ENCODE measurements at places on chromosomes 1 and 21.

DNA sequence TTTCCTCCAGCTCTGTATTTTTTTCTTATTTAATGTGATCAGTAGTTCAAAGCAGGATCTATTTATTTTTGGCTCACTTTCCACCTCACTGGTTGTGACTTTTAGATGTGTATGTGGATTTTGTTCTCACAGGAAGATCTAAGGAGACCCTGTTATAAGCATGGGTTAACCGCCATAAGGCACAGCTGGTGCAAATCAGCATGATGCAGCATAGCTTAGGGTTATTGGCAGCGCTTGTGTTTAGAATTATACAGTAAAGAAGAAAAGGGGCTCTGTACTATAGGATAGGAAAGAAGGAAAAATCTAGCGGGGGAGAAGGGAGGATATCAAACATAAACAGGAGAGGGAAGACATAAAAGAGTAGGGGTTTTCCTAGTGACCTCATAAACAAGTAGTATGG is 26.9 kb upstream of the RGL1 start:
- no peak for DNase-seq

DNA sequence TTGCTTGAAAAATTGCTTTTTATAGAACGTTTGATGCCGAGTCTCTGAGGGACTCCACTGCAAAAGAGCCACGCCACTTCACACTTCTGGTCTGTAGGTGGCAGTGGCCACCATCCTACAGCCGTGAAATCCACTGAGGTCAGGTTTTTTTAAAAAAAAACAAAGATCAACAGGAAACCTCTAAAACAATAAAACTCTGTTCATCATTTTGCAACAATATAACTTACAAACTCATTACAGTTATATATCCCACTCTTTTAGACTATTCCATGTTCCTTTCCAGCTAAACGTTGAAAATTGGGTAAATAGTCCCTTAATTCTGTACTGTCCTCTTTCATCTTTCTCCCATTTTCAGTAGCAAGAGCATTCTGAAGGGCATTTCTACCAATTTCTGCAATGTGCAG is 64.6 kb upstream of the FMN2 start:
- DNase-seq = peak; percentile 71

GRCh38 chr1:65235867-65236805 is 73.2 kb upstream of the DNAJC6 start:
- no peak for DNase-seq

GRCh38 chr1:47533793-47534328 is 96.0 kb downstream of the FOXD2 start:
- DNase-seq = no peak

GRCh38 chr1:95742591-95743089 is 508.6 kb downstream of the RWDD3 start:
- peak; percentile 4 for DNase-seq

DNA sequence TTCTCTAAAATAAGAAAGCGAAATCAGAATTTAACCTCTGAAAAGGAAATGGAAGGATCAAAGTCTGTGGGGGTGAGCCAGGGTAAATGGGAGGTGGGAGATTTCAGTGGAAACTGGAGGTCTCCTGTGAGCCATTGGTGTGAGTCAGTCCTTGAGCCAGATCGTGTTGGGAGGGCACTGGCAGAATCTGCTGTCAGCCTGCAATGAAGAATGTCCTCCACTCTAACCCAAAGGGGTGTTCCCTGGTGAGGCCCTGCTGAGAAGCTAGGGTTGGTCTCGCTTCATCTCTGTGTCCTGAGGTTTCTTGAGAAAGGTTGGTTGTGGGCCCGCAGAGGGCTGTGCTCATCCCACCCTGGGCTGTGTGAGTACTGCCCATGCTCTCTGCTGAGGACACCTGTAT is 2.4 kb downstream of the QSOX1 start:
- peak; percentile 37 for DNase-seq

DNA sequence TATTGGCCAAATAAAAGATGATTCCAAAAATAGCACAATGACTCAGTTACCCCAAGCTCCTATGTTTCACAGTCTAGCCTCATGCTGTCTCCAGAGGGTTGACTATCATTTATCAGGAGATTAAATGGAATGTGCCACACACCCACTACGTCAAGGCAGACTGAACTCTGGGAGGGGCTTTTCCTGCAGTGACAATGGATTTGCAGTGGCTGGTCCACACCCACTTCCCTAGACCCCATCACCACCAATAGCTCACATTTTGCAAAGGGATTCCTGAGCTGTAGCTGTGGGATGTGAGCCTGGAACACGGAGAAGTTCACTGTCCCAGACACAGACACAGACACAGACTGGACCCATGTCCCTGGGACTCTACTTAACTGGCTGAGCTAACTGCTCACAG is 77.1 kb downstream of the HLCS start:
- DNase-seq = no peak

- DNase-seq = peak; percentile 30
Measured at GRCh38 chr1:1157426-1157913, 16.2 kb upstream of the TTLL10 start.

DNA sequence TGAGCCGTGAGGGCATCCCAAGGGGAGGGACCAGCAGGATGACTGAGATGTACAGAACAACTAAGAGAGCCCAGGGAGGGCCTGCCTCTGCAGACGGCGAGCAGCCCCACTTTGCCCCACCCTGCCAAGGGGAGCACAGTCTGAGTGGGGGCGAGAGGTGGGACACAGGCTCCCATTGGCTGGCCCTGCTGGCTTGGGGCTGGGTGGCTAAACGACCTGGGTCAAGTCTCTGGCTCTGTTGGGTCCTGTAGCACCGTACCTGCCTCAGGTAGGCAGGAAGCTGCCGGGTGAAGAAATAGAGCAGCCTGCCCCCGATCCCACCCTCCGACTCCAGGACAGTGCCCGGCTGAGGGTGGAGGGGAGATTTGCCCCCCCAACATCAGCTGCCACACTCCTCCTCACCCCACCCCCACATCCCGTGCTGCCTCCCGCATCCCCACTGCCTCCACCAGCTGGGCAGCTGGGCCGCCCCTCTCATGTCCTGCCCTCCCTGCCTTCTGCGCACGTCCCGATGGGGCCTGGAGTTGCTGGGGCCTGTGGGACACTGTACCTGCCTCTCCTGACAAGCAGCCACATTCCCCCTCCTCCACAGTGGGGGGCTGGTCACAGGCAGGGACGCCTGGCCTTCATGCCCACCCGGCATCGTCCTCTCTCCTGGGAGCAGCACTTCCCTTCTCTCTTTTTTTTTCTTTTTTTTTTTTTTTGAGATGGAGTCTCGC is 12.6 kb upstream of the PLEKHG5 start:
- DNase-seq = no peak

DNA sequence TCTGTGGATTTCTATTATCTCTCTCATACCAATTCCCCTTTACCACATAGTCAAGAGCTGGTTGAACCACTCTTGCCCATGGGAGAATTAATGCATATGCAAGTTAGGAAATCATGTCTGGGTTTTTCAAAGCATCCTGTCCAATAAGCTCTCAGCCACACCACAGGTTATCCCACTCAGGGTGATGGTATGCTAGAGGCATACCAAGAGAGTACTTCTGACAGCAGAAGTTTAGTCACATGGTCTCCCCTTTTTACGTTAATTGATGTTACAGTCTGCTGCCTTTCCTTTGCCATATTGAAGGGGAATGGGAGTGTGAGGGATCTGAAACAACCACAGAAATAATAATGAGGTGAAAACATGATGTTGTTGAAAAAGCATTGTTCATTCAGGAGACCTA is 135.8 kb upstream of the PBX1 start:
- DNase-seq = no peak

GRCh38 chr1:230377851-230378250 is 48.3 kb downstream of the PGBD5 start:
- DNase-seq = no peak

DNA sequence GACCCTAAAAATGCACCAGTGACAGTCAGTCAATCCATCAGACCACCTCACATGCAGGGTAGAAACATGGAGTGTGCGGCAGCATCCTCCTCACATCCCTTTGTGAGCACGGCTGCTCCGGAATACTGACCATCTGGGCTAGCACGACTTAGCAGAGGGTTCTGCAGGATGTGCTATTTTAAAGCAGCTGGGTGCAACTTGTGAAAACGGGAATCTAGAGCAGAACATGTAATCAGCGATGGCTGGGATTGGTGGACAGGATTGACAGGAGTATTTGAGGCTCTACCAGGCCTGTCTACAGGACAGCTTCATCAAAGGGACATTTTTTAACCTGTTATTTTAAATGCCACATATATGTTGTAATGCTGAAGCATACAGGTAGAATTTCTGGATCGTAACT is 16.8 kb upstream of the PLEKHM2 start:
- DNase-seq = no peak

DNA sequence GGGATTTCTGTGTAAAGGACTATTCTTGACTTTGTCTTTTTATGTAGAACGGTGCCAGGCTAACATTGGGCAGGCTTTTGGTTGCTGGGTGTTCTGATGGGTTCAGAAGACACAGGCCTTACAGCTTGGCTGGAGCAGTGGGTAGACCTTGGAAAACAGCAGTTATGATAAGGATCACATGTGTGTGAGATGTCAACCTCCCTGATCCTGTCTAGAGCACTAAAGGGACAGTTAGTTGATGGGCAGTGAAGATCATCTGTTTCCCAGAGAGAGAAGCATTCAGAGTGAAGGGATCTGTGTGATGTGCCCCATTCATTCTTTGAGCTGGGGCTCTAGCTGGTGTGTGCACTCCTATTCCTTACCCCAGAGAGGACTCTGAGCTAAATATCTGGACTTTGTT is 88.0 kb downstream of the NOS1AP start:
- DNase-seq = no peak

DNA sequence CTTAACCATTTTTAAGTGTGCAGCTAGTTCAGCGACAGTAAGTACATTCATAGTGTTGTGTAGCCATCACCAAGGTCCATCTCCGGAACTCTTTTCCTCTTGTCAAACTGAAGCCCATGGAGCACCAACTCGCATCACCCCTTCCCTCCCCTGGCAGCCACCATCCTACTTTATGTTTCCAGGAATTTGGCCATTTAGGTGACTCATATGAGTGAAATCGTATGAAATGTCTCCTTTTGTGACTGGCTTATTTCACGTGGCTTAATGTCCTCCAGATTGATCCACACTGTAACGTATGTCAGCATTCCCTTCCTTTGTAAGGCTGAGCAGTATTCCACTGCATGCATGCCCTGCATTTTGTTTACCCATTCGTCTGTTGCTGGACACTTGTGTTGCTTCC is 2.5 kb downstream of the COL6A2 start:
- DNase-seq = no peak

DNA sequence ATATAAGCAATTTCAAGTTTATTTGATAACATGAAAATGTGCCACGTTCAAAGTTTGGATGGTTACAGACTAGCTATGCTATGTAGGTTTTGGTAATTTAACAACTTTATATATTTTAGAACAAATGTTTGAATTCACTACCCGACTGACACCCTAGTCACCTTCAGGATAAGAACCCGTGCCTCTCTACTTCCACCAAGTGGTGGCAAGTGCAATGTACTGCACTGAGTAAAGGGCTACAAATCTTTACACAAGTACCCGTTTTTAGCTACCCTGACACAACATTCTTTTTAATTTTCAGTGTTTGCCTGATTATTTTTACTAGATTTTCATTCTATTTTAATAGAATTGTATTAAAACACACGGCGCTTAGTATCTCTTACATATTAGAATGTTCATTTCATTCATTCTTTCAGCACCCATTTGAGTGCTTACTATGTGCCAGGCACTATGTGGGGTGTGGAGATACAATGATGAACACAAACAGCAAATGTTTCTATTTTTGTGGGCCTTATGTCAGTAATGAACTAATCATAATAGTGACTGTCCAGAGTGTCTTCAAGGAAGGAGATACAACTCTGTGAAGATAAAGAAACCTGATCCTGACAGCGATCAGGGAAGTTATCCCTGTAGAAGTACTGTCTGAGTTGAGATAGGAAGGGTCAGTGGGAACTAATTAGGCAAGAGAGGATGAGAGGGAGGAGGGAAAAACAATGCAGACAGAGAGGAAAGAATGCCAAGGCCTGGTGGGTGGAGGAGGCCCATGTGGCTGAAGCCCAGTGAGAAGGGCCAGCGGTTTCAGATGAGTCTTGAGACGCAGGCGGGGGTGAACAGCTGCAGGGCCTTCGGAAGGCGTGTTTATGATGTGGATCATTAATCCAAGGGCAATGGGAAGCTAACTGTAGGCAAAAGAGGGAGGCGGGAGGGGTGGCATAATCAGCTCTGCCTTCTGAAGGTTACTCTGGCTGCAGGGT is 3.8 kb downstream of the LCA5L start:
- DNase-seq = peak; percentile 28

DNA sequence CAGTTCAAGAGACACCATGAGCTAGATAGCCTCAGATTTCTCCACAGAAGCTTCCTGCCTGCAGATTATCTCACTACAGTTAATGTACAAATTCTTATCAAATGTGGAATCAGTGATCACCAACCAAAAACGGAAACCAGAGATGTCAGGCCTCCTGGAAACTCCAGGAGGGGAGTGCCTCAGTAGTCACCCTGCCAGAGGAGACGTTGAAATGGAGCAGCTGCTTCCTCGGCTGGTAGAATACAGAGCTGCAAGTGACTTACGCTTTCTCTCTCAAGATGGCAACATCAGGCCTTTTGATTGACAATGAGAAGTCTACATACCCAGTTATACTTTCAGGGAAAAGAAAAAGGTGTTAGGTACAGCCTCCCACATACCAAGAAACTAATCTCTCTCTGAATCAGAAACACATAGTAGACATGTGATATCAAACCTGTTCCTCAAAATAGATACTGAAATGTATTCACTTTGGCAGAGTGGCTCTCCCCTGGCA is 52.2 kb downstream of the ACP6 start:
- DNase-seq = no peak

- DNase-seq = no peak
Measured at GRCh38 chr1:98340511-98340910, 321.0 kb upstream of the SNX7 start.

GRCh38 chr1:240719953-240720700 is 108.2 kb upstream of the GREM2 start:
- no peak for DNase-seq

DNA sequence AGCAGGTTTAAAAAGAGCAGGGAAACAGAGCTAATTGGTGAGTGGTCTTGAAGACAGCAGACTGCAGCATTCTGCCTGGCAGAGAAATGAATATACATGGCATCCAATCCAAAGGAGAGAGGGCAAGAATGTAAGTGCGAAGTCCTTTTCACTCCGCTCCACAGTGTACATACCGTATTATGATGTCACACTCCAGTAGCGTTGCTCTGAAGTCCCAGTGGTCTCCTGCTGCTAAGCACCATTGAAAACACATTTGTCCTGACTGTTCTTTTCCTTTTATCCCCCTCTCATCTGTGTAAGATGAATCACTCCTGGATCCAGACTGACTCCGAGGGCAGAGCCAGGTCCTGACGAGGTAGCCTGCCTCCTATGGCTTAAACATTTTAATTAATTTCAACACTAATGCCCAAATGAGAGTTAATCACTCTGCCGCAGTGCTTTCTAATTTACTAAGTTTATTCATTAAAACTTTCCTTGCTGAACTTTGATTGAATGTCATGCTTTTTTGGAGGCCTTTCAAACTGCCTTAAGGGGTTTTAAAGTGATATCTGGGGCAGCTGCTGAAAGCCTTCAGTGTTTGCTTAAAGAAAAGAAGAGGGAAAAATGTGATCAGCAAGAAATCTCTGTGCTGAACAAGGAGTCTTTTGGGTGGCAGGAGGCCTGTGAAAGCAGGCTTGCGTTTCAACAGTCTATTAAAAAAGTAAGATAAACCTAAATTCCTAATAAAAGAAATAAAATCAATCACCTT is 227.2 kb downstream of the ATG4C start:
- no peak for DNase-seq

GRCh38 chr21:44867999-44868700 is 5.3 kb downstream of the PTTG1IP start:
- DNase-seq = no peak

Measured in amniotic stem cell (primary cell).